ENCODE measurements at places on chromosomes 5 and 9. TPM values are rescaled to one million over a fixed set of nuclear protein-coding genes. Genes with fewer than 3 reads are reported as not detected.

DNA sequence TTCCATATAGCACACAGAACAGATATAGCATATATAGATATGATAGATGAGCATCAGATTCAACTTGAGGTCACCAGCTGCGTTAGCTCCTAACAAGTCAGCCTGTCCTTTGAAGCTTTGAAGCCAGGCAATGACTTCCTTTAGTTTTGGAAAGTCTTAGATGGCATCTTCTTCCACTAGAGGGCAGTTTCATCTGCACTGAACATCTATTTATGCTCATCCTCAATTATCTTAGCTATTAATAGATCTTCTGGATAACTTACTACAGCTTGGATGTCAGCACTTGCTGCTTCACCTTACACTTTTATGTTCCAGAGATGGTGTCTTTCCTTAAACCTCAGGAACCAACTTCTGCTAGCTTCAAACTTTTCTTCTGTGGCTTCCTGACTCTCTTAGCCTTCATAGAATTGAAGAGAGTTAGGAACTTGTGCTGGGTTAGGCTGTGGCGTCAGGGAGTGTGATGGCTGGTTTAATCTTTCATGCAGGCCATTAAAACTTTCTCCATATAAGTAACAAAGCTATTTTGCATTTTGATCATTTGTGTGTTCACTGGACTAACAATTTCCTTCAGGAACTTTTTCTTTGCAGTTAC is 1401.4 kb downstream of the EFNA5 start:
- no peak for ATAC-seq

- ATAC-seq = no peak
These were observed 35.9 kb upstream of the PUM3 start for GRCh38 chr9:2879803-2880202.

DNA sequence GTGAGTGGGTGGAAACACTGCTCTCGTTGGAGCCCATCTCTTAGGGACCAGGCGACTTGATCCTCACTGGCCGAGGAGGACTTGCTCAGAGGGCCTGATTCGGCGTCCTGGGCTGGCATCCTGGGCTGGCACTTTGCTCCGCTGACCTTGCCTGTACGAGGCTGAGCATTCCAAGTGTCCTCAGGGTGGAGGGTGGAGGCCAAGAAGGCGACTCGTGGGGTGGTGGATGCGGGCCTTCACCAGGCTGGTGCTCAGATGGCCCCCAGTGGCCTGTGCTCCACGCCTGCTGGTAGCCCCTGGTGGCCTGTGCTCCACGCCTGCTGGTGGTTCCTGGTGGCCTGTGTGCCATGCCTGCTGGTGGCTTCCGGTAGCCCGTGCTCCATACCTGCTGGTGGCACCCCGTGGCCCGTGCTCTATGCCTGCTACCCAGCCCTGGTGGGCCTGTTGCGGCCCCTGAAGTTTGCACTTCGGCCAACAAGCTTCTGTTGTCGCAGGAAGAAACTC is 42.9 kb downstream of the PHF2 start:
- no peak for ATAC-seq

DNA sequence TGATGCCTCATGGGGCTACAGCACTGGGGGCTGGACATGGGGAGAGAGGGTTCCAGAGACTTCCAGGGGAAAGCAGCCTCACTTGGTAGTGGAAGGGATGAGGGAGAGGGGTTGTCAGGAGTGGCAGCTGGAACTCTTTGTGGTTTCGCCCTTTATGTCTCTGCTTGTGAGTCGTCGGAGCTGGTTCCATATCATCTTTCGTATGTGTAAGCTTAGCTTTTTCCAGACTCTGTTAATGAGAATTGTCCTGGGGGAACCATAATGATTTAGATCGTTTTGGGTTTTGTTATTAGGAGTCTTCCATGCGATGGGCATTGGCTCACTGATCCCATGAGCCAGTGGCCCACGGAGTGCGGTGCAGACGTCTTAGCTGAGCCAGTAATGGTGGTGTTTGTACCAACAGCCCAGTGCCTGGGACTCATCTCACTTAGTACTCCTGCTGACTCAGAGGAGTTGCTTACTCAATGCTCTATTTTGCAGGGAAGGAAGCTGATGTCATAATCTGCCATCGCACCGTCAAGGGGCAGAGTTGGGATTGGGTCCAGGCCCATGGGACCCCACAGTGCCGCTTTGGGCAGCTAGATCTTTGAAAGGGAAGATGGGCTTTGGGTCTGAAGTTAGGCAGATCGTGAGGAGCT is 48.5 kb downstream of the NEK6 start:
- peak; percentile 67 for ATAC-seq

- no peak for ATAC-seq
These were observed 115.7 kb upstream of the NR5A1 start for GRCh38 chr9:124622882-124623281.

DNA sequence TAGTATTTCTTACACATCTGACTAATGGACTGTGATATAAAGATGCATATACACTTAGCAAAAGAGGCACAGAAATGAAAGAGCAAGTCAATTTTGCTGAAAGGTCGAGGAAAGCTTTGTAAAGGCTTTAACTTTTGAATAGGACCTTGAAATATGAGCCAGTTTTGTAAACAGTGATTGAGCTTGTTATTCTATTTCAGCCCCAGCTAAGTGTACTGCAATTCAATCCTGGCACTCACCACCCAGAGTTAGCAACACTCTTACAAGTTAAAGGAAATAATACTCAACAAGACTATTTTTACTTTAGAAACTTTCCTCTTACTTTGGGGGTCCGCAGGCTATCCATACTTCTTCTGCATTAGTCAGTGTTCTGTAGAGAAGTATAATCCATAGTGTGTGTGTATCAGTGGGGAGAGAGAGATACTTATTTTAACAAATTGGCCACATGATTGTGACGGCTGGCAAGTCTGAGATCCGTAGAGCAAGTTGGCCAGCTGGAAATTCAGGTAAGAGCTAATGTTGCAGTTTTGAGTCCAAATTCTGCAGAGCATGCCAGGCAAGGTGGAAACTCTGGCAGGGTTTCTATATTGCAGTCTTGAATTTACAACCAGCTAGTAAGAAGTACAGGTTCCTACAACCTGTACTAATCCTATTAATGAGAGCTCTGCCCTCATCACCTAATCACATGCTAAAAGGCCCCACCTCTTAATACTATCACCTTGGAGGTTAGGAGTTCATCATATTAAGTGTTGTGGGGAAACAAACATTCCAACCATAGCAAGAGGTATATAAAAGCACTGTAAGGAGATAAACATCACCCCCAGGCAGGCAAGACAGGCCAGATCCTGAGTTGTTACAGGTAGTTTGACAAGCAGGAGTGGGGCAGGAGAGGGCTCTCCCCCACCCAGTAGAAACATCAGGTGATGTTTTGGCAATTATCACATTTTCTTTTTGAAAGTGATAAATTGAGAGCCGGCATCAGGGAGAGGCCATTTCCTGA is 33.6 kb downstream of the IL7R start:
- ATAC-seq = no peak

- ATAC-seq = no peak
These were observed 56.8 kb downstream of the MINAR2 start for GRCh38 chr5:129804705-129805104.

DNA sequence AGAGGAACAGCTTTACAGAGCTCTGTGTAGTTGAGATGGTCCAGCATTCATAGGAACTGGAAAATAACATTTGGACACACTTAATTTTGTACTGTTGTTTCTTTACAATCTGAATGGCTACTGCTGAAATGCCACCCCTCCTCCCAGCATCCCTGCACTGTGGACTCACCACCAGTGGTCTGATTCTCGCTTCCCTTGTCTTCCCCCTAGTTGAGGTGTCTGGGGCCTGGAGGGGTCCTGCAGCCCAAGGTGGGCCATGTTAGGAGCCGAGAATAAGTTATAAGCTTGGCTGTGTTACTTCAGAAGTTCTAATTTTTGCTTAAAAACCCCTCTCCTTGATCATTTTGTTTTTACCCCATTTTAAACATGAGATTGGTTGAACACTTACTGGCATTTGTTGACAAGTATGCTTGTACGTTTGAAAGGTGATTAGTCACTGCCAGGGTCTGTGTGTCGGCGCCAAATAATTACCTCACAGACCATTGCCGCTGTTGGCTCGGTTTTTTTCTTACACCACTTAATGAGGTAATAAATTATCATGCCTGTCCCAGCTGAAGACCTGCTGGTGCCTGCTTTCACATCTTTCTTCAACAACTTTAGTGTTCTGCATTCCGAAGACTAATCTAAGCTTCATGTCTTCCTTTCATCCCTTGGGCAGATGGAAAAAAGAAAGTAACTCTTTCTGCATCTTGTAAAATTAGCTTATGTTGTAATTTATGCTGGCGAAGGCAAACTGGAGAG is 65.8 kb downstream of the MCCC2 start:
- ATAC-seq = no peak

- ATAC-seq = no peak
These were observed 334.0 kb downstream of the PSAT1 start for GRCh38 chr9:78630966-78631365.

GRCh38 chr5:56589481-56589860 is 225.9 kb upstream of the MAP3K1 start:
- no peak for ATAC-seq

- no peak for ATAC-seq
These were observed 216.2 kb downstream of the ENC1 start for GRCh38 chr5:74424162-74424868.

- ATAC-seq = no peak
These were observed 68.1 kb upstream of the FREM1 start for GRCh38 chr9:14978022-14979000.

GRCh38 chr5:163821142-163821541 is 315.7 kb downstream of the MAT2B start:
- no peak for ATAC-seq

DNA sequence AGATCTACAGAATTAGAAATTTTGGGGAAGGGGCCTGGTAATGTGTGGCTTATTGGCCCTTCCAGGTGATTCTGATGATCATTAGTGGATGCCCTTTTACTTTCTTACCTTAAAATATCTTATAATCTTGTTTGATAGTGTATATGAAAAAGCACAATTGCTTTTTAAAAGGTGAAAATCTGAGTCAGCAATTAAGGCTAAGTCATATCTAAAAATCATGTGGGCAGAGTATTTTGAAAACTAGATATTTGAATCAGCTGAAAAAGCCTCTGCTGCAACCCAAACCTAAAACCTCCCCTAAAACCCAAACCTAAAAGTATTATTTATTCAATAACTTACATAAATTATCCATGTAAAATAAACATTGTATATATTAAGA is 359.8 kb downstream of the PDE4D start:
- no peak for ATAC-seq

DNA sequence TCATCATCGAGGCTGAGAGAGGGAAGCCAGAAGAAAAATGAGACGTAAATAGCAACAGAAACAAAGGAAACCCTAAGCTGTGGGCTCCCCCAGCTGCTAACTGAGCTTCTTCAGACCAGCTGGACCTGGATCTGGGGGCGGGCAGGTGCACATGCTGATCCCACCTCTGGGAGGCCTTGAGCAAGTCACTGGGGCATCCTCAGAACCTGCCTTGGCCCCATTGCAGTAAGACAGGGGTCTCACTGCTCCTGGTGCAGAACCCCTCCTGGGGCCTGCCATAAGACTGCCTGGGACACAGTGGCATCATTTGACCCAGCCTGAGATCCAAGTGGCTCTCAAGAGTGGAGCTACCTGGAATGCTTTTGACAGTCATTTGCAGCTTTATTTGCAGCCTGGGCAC is 77.4 kb downstream of the PHF2 start:
- ATAC-seq = no peak

DNA sequence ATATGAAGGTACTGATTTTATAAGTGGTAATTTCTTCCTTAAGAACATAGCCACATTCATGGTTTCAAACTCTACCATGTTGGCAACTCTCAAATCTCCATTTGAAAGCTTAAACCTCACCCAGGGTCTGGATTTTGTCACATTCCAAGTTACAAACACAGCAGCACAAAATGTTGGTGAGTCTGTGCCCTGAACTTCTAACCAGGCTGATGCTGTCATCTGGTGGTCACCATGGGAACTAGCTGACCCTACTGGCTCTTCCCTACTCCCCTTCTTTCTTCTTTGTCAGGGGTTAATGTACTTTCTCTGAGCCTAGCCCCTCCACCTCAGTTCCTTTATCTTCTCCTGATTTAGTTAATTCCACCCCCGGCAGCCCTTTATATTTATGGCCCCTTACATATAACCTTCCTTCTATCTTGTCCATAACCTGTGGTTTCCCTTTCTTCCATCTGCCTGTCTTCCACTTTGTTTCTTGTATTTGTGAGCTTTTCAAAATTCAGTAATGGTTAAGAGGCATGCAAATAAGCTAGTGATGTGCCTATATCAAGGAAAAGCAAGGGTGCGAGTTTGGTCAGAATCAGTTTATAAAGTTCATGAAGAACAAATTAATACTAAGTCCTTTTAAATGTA is 35.9 kb downstream of the TGFBR1 start:
- peak; percentile 55 for ATAC-seq

DNA sequence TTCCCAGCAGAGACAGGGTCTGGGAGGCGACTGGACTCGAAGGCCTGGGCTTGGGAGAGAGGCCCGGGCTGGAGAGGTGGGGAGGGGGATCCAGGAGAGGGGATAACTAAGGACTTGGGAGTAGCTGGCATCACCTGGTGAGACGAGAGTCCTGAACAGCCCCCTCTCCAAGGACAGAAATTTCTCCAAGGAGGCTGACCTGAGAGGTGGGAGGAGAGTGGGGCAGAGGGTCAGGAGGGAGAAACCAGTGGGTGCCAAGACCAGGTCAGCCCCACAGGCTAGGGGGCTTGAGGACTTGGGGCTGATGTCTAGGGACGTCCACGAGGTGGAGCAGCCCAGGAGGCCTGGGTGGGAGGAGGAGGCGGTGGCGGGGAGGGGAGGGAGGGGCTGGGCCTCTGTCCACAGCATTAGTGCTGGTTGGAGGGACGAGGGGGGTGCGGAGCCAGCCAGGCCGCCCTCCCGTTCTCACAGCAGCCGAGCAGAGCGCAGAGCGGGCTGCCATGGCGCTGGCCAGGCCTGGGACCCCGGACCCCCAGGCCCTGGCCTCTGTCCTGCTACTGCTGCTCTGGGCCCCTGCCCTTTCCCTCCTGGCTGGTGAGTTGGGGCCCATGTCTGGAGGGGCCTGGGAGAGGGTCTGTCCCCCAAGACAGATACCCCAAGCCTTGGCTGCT is at the start of gene CRB2:
TSS of gene CRB2 (plus strand) at position 437 of the 671 bp plus-strand sequence. CDS start at position 501, 64 bp downstream.
- ATAC-seq = no peak

DNA sequence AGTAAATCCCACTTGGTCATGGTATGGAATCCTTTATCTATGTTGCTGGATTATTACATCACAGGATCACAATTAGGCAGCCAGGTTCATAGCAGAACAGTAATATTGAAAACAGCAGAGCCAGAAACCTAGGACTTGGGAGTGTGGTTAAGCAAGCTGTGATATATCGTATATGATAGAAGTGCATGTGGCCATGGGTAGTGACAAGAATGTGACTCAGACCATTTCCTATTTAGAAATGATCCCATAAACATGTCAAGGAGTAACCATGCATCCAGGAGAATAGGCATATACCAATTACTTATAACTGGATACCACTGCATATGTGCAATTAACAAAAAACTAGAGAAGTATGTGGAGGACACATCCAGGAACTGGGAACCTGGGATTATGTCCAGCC is 31.2 kb downstream of the AMBP start:
- ATAC-seq = no peak

Gene MARCOL
- not detected for total RNA-seq

Gene AFAP1L1
- 0.16 TPM for total RNA-seq

Gene SLC28A3
- 1.5 TPM for total RNA-seq

Gene RABGAP1
- total RNA-seq = 42.4 TPM

Gene PRR16
- not detected for total RNA-seq

Gene TNFSF15
- not detected for total RNA-seq

Gene GAPT
- total RNA-seq = not detected

Gene CCDC152
- 0.79 TPM for total RNA-seq

Data from activated T-helper 17 cell treated with anti-CD3 and anti-CD28 coated beads, Interleukin-2, amount 50 U/mL, for 72 hours (primary cell).